Fibroblast of the aortic adventitia (primary cell): ENCODE measurements at places on chromosomes 12 and 14. TPM values are rescaled to one million over a fixed set of nuclear protein-coding genes. Genes with fewer than 3 reads are reported as not detected.

The RAD51B gene
- total RNA-seq = 28.5 and 28.7 TPM in 2 replicates

The TAS2R13 gene
- 2.8 and 7.4 TPM in 2 replicates for total RNA-seq

The INHBC gene
- not detected in 2 replicates for total RNA-seq

The KRT5 gene
- total RNA-seq = not detected in 2 replicates

The DBX2 gene
- 0.08 and 0.72 TPM in 2 replicates for total RNA-seq

The M6PR gene
- 92.1 and 329 TPM in 2 replicates for total RNA-seq

The TTC9 gene
- 0.16 and 0.45 TPM in 2 replicates for total RNA-seq

The SLC10A1 gene
- not detected in 2 replicates for total RNA-seq

The ARHGDIB gene
- 2.4 and 7.2 TPM in 2 replicates for total RNA-seq

The DYRK2 gene
- total RNA-seq = 23.8 and 32.1 TPM in 2 replicates

The SIX1 gene
- total RNA-seq = 4.6 and 9.6 TPM in 2 replicates

The L2HGDH gene
- total RNA-seq = 0.98 and 3.3 TPM in 2 replicates

The CCDC196 gene
- not detected in 2 replicates for total RNA-seq

The PKP2 gene
- 0.45 and 16.1 TPM in 2 replicates for total RNA-seq

The TMED8 gene
- 7.4 and 14.5 TPM in 2 replicates for total RNA-seq

The GPRC5D gene
- not detected in 2 replicates for total RNA-seq

The PTPN6 gene
- total RNA-seq = not detected in 2 replicates

The ALDH2 gene
- 23.1 and 40.9 TPM in 2 replicates for total RNA-seq

The RTL1 gene
- not detected in 2 replicates for total RNA-seq

The DPF3 gene
- 1.3 and 16.3 TPM in 2 replicates for total RNA-seq

The TBC1D30 gene
- total RNA-seq = 0.18 and 0.98 TPM in 2 replicates

The LRRC10 gene
- total RNA-seq = not detected in 2 replicates

The TAS2R10 gene
- total RNA-seq = 2.3 TPM in 1 of 2 replicates, not detected in the other

The KRT80 gene
- 0.25 and 0.36 TPM in 2 replicates for total RNA-seq

The FANCM gene
- total RNA-seq = 12.7 and 13.9 TPM in 2 replicates

The BIN2 gene
- total RNA-seq = under 0.01 TPM in 1 of 2 replicates, not detected in the other

The B4GALNT3 gene
- 0.09 and 0.16 TPM in 2 replicates for total RNA-seq

The TPH2 gene
- not detected in 2 replicates for total RNA-seq

The ACTR6 gene
- total RNA-seq = 9.2 and 30.0 TPM in 2 replicates

The SCAF11 gene
- 134 and 341 TPM in 2 replicates for total RNA-seq

The PYGL gene
- 39.3 and 79.5 TPM in 2 replicates for total RNA-seq

The TAS2R20 gene
- 1.9 and 5.0 TPM in 2 replicates for total RNA-seq

The REC8 gene
- 1.9 and 4.2 TPM in 2 replicates for total RNA-seq

The HOXC10 gene
- total RNA-seq = 0.25 TPM in 1 of 2 replicates, not detected in the other

The SSTR1 gene
- 0.57 and 0.63 TPM in 2 replicates for total RNA-seq

The CFAP54 gene
- 3.0 and 5.6 TPM in 2 replicates for total RNA-seq

The IL31 gene
- not detected in 2 replicates for total RNA-seq

The LRTM2 gene
- total RNA-seq = not detected in 2 replicates

The TTC8 gene
- 32.8 and 62.6 TPM in 2 replicates for total RNA-seq

The GRIP1 gene
- 0.90 and 4.4 TPM in 2 replicates for total RNA-seq

The BDKRB1 gene
- total RNA-seq = 6.9 TPM in 1 of 2 replicates, not detected in the other

The TSPAN8 gene
- 7.1 and 15.5 TPM in 2 replicates for total RNA-seq

The NTS gene
- total RNA-seq = 0.09 TPM in 1 of 2 replicates, not detected in the other

The FIGNL2 gene
- 0.18 TPM in 1 of 2 replicates, not detected in the other for total RNA-seq

The SUPT16H gene
- total RNA-seq = 81.3 and 107 TPM in 2 replicates

The HOXC5 gene
- 0.18 and 1.8 TPM in 2 replicates for total RNA-seq

The BLTP3B gene
- 54.7 and 72.9 TPM in 2 replicates for total RNA-seq

The ZNF268 gene
- total RNA-seq = 11.8 and 22.9 TPM in 2 replicates

The LRRK2 gene
- 9.7 and 22.1 TPM in 2 replicates for total RNA-seq

The FBXO34 gene
- 19.7 and 26.5 TPM in 2 replicates for total RNA-seq

The IL26 gene
- total RNA-seq = not detected in 2 replicates

The KRT3 gene
- not detected in 2 replicates for total RNA-seq

The CPNE6 gene
- not detected in 2 replicates for total RNA-seq

The KLRC1 gene
- not detected in 2 replicates for total RNA-seq

The NINJ2 gene
- total RNA-seq = 0.45 TPM in 1 of 2 replicates, not detected in the other

The CDKN3 gene
- total RNA-seq = 10.7 and 33.4 TPM in 2 replicates

The ITPR2 gene
- total RNA-seq = 15.5 and 79.5 TPM in 2 replicates

The CMKLR1 gene
- total RNA-seq = 0.54 TPM in 1 of 2 replicates, not detected in the other

The GPR132 gene
- total RNA-seq = 0.09 and 0.16 TPM in 2 replicates
